Stimulated activated CD4-positive, alpha-beta T cell treated with anti-CD3 and anti-CD28 coated beads, TNF-alpha, amount 100 ng/mL, for 24 hours (primary cell): ENCODE measurements at places on chromosomes 7 and 10.

DNA sequence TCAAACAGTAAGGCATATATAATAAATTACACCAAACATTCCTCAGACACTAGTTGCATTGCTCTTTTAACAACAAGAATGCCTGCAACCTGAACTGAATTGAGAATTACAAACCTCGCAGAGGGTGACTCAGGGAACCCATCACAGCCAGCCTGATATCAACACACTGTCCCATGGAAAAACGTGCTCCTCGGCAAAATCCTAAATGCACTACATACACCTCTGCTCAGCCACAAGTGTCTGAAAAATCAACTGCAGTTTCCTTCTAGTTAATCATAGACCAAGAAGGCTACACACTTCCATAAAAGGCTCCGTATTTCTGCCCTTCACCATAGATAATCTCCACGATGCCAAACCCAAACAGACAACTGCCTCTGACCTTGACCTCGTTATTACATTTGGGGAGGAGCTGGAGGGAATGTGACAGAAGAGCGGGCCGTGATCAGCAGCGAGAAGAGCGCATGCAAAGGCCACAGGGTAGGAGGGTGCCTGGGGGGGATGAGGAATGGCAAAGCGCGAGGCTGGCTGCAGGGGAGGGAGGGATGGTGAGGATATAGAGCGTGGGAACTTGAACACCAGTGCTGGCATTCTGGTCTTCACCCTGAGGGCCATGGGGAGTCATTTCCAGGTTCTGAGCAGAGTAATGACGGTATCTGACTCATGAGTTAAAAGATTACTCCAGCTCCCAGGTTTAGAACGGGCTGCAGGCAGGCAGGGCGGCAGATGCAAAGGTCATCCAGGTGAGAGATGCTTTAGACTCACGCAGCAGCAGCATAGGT, 201.9 kb upstream of the FRMD4A start:
- no peak for DNase-seq

GRCh38 chr7:45197461-45197860, 39.9 kb downstream of the RAMP3 start:
- DNase-seq, result no peak

DNA sequence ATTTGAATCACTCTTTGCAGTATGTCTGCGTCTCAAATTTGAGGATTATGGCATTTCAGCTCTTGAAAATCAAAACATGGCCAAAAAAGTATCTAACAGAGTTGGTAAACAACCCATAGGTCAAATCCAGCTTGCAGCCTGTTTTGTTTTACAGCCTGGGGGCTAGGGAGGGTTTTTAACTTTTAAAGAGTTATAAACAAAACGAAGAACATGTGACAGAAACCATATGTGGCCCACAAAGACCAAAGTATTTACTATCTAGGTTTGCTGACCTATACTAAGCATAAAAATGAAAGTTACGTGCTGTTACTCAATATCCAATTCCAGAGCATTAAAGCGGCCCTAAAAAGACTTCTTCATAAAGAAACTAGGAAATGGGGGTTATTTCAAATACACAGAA, 55.5 kb upstream of the STARD3NL start:
- DNase-seq, result no peak

DNA sequence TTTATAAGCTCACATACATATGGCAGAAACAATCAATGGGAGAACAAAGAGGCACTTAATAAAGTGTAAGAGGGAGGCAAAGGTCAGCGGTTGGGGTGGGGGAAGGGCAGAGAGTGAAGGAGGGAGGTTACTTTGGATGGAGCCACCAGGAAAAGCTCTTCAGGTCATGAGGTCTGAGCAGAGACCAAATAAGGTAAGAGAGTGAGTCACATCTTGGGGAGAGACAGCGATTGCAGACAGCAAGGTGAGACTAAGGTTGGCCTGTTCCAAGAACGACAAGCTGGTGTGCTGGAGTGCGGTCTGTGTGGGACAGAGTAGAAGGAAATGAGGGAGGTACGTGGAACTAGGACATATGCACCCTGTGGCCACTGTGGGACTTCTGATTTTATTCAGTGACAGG, 74.3 kb upstream of the TOMM7 start:
- no peak for DNase-seq

GRCh38 chr10:86665218-86665607, 3.1 kb upstream of the LDB3 start:
- no peak for DNase-seq

DNA sequence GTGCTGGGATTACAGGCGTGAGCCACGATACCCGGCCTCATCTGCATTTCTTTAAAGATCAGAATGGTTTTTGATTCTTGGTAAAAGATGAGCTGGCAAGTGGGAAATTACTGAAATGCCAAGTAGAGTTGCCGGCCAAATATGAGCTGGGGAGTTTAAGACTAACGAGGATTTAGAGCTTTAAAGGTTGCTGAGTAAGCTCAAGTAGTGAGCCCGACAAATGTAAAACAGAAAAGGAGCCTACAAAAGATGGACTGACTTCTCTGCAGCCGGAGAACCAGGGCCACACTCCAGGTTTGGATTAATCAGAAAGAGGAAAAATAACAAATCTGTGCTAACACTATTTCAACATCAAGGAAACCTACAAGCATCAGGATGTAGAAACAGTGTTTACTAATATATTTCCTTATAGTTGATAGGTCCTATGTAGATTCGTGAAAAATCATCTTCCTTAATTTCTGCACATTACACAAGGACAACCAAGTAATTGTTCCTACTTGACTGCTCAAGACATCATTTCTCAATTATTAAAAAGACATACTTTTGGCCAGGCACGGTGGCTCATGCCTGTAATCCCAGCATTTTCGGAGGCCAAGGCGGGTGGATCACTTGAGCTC, 49.6 kb downstream of the MPP7 start:
- no peak for DNase-seq

- no peak for DNase-seq
These were observed 139.6 kb downstream of the SKAP2 start for GRCh38 chr7:26724795-26725194.

DNA sequence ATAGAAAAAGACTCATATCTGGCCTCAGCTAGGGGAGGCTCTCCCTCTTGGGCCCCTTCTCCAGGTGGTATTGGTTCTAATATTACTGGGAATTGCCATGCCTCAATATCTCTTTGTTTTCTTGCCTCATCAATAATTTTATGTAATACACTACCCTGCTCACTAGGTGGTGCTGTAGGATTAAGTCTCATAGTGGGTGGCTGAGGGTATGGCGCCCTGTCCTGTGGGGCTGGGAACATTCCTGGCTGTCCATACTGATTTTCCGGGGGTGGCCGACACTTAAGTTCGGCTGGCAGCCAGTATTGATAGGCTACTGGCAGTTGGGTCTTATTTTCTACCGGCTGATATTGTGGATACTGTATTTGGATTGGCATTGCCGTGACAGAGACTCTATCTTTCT, 9.0 kb upstream of the TAS2R3 start:
- no peak for DNase-seq

DNA sequence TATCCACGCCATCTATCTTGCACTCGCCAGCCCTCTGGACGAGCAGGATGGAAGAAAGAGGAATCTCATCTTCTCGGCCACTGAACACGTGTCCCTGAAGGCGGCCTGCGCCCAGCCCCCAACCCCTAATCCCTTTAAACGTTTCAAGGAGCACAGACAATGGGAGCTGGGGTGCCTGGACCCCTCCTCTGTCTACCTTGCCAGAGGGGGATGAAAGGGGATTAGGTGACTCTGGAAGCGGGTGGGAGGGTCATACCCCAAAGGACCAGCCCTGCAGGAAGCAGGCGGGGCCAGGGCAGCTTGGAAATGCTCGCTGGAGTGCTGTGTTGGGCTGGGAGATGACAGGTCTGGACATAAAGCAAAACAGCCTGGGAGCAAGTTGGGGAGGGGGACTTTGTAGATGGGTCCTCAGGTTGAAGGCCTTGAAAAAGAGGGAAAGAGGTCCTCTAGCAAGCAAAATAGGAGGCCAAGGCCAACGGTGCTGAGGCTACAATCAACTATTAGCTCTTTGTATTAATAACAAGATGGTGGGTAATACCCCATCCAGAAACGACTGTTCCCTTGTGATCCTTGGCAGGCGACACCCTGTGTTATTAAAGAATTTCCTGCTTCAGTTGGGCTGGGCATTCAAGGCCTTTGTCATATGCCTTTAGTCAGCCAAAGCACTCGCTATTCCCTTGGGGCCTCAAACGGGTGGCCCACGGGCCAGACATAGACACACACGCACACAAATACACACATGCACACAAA, 126.5 kb upstream of the UNC5B start:
- DNase-seq, result no peak

DNA sequence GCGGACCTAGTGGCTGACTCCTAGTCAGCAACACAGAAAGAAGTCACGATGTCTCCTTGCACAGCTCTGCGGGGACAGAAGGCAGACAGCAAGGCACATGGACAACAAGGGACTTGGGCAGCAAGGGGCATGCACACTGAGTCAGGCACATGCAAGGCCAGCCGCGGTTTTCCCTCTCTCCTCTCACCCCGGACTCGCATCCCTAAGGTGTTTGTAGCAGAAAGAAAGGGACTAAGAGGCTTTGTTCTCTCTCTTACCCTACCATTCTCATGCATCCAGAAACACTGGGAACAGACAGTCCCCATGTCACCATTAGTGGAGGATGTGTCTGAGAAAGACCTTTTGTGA, 193.3 kb upstream of the PHF14 start:
- no peak for DNase-seq
